ENCODE measurements at places on chromosomes 3 and 15.

DNA sequence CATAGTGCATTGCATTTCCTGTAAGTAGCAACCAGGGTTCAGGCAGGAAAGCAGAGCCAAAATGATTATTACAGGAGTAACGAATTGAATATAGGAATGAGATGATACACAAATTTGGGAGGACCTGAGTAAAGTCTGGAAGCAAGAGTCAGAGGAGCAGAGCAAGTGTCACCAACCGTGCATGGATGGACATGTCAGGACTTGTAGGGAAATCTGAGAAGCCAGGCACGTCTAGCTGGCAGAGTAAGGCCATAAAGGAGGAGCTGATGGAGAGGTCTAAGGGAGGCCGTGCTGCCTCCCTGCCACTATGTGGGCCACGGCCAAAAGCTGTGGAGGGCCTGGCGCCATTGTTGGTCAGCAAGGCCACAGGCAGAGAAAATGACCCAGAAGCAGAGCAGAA is 22.4 kb downstream of the GJD2 start:
- no peak for DNase-seq

DNA sequence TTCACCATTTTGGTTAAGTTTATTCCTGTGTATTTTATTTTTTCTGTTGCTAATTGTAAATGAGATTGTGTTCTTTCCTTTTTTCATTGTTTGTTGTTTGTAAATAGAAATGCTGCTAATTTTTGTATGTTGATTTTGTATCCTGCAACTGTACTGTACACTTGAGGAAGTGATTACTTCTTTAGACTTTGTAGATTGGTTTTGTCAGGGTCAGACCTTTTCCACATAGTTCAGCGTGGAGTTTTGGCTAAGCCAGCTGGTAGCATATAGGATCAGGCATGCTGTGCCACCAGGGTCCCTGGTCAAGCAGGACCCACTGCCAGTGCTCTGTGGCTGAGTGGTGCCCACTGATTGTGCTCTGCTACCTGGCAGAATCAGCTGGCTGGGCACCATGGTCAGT is 80.1 kb downstream of the CD200 start:
- no peak for DNase-seq

- no peak for DNase-seq
These were observed 61.1 kb upstream of the UNC13C start for GRCh38 chr15:53917109-53917508.

- peak; percentile 73 for DNase-seq
These were observed 61.9 kb upstream of the NR2F2 start for GRCh38 chr15:96268442-96269204.

- peak; percentile 76 for DNase-seq
These were observed 29.3 kb upstream of the TRAK1 start for GRCh38 chr3:42061713-42062380.

DNA sequence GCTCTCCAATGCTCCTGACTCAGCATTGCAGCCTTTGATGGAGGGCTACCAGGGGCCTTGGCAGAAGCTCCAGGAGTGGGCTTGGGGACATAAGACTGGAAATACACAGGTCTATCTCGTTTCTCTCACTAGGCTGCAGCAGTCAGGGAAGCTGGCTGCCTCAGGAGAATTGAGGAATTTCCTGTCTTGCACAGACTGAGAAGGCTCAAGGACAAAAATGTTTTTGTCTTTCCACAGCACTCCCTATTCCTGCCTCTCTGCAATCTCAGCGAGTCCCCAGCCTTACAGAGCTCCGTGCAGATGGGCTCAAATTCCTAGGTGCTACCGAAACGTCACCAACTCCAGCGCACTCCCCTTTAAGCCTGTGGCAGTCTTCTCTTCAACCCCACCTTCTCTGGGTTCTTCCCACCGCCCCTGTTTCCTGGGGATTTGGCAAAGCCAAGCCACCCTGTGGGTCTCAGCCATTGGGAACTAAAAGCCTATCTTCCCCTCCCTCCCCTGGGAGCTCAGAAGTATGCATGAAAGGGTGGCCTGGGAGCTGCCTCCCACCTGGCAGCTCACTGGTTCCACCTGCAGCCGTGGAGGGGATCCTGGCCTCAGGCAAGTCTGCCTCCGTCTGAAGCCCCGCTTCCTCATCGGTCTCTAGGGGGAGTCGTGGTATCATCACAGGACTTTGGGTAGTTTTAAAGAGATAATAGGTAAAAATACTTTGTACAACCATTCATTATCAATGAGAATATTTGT is 322.6 kb upstream of the FRG2C start:
- DNase-seq, result no peak

DNA sequence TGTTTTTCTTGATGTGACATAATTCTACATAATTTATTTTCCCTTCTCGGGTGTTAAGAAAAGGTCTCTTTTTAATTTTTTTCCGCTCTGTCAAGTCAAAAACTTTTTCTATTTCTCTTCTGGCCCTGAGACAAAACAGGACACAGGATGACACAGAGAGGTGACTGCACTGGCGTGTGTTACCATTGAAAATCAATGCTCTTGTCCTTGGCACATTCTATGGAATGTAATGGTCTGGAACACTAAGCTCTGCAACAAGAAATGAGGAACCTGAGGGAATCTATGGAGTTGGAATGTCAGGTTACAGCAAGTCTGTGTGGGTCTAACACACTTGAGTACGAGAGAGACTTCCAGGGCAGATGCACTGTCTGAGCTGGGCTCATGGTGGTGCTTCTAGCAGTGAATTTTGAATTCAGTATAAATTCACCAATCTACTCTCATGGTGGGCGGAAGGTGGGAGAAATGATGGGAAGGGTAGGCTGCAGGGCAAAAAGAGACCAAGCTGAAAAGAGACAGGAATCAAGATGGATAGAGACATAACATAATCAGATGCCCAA is 508.3 kb downstream of the TUSC7 start:
- no peak for DNase-seq

DNA sequence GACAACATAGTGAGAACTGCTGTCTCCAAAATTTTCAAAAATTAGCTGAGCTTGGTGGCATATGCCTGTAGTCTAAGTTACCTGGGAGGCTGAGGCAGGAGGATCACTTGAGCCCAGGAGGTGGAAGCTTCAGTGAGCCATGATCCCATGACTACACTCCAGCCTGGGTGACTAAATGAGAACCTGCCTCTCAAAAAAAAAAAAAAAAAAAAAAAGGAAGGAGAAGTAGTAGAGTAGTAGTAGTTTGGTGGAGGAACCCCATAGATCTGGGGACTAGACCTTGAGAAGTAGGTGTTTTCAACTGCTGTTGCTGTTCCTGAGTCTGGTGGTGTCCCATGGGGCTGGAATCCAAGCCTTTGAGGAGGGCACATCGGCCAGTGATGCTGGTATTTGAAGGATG is 38.4 kb upstream of the UBE2E2 start:
- DNase-seq, result no peak

GRCh38 chr15:43346305-43346704 is 15.9 kb upstream of the LCMT2 start:
- no peak for DNase-seq

DNA sequence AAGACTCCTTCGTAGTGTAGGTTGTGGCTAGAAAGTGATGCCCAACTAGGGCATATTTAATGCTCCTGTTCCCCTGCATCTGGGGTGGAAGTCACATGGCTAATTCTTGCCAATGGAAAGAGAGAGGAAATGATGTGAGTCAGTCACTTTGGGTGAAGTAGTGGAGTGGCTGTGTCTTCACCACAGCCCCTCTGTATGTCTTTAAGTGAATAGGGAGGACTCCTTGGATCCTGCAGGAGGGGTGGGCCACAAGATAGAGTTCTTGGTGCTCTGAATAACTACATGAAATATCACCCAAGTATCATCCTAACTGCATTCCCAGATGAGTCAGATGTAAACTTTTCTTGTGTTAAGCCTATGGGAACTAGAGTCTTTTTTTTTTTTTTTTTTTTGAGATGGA is 17.8 kb upstream of the MB21D2 start:
- no peak for DNase-seq

GRCh38 chr3:138325990-138326389 is 3.7 kb downstream of the NME9 start:
- DNase-seq, result no peak

DNA sequence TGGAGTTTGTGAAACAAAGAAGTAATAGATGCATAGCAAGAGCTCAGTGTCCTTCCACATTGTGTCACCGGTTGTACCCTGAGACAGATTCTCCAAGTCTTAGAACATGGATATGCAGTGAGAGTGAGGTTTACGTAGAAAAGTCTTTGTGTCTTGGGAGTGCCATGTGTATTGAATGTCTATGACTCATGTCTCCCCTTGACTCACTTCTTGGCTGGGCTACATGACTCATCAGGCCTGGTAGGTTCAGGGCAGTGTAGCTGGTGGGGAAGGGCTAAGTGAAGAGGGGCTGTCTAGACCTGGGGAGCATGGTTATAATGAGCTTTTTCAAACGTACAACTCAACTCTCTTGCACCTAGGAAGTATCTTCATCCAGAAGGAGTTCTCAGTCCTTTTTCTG is 167.4 kb downstream of the GAP43 start:
- no peak for DNase-seq
